ENCODE measurements at places on chromosomes 11 and 22.

GRCh38 chr11:67281552-67282150 is 7.5 kb upstream of the ANKRD13D start:
- DNase-seq = no peak

DNA sequence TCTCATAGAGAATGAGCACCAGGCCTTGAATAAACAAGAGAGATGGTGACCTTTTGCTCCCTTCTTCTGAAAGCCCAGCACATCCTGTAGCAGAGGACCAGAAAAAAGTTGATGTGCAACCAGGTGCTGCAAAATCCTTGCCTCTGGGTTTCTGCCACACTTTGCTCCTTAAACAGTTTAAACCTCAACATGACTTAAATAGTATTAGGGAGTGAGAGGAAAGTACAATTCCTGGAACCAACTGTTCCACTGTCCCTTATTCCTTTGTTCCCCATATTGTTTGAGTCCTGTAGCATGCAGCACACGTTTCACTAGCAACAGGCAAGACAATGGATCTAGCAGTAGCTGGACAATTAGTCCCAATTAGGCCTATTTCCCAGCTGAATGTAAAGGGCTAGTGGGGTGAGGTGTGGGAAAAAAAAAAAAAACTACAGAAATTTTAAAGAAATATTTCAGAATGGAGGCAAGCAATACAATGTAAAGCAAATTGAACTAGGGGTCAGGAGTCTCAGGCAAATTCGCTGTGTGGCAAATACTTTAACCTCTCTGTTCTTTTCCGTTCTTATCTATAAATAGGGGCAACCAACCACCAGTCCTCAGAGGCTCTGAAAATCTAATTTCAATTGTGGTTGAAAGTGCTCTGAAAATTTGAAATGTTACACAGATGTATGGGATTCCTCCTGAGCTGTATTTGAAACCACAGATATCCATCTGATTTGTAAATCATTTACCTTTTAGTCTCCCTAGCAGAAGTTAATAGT is 6.6 kb downstream of the MPPED2 start:
- DNase-seq = no peak

- peak; percentile 2 for DNase-seq
These were observed 1032.8 kb downstream of the BRD1 start for GRCh38 chr22:48794906-48795305.

GRCh38 chr11:64475145-64475544 is 115.9 kb upstream of the SLC22A12 start:
- DNase-seq = no peak

All from tongue (tissue), 3 donors.